ENCODE measurements at places on chromosomes 11 and 22.
A peak's percentile ranks its signal among the peaks of the same experiment; 100 is the strongest.

GRCh38 chr11:92707173-92707619 is 262.3 kb upstream of the MTNR1B start:
- DNase-seq, result no peak

DNA sequence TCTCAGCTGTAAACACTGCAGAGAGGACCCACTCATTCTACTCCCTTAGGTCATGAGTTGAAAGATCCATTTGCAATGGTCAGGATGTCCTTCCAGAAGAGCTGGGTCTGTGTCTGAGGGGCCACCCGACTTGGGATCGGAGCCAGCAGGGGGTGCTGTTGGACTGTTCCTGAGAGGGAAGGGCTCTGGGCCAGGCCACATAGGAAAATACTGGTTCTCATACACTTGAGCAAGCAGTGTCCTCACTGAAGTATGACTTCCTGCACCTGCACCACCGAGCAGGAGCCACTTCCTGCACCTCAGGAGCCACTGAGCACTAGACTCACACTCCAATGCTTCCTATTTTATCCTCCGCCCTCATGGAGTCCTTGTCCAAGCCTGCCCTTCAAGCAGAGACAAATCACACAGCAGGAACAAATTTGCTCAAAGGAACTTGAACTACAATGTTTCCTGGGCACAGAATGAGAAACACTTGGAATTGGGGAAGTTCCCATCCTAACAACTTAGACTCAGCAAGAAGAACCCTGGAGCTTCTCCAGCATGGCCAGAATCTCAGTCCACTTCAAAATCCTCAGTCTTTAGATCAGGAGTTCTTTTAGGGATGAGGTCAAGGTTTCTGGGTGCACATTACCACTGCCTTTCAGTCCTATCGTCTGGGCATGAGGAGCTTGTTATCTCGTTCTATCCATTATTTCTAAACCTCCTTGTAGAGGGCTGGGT is 36.6 kb upstream of the VPREB1 start:
- DNase-seq, result no peak

- DNase-seq, result no peak
Observed at GRCh38 chr11:113475160-113475761, at the start of gene DRD2. Gene DRD2 (minus strand): TSS chr11:113475398. CDS start chr11:113424651, 50,747 bp downstream.

GRCh38 chr11:126891556-126892217 is 108.9 kb downstream of the KIRREL3 start:
- no peak for DNase-seq

DNA sequence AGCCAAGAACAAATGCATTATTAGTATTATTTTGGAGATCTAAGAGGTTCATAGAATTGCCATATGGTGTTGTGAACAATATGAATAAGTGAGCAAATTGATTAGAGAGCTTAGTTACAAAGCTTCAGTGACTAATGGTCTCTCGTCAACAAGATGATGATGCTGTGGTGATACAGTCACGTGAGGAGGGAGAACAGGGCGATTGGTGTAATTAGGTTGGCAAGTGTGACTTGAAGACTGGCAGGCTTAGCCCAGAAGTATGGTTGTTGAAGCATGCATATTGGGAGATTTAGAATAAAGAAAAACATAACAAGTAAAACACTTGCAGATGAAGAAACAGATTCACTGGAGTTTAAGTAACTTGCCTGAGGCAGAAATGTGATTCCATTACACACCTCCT is 100.6 kb upstream of the SORL1-AS1 start:
- no peak for DNase-seq

DNA sequence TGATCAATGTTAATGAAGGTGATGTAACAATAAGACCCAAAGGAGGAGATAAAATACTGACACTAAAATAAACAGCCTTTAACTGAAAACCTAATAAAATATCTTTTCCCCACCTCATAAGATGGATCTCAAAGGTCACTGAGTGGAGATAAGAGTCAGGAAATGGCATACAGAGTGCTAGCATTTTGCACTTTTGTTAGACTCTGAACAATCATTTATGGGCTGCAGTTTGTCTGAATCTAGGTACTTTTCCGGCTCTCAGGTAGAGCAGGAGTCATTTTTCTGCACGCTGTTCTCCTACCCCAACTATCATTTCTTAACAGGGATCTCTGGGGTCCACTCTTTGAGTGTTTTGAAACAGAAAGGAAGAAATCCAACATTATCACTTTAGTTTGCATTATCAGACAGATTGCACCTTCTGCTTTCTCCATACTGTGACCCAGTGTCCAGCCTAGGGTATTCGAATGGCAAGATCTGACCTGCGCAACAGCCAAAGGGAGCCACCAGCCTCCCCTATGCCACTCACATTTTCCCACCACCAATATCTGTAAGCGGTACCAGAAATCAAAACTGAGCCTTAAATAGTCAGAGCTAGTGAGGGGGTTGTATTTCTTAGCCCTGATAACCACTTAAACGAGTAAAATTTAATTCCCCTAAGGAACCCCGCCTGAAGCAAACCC is 863 bp downstream of the SIAE start:
- DNase-seq, result no peak

DNA sequence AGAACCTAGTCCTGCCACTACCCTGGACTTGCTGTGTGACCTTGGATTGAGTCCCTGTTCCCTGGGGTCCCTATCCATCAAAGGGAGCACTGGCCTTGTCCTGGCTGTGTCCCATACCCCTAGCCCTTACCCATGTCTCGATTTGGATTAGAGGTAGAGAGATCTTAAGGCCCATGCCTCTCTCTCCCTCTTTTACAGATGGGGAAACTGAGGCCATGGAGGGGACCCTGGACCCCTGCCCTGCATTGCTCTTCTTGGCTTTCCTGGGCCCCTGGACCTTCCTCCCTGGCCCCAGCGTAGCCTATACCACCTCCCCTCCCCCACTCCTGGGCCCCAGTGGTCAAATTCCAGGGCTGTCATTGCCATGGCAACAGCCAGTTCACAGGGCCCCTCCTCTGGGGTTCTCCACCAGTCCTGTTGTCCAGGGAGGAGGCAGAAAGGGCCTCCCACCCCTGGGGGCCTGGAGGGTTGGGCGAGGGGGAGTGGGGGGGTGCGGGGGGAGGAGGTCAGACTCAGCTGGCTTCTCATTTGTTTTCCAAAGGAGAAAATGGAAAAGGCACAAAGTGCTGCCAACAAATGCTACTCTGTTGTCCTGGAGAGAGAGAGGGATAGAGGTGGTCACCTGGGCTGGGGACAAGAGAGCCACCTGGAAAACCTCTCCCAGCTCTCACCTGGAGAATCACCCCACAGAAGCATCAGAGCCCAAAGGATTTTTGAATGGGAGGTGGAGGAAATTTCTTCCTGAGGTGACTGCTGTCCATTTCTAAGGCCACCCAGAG is 23.3 kb downstream of the ARHGEF17 start:
- DNase-seq, result no peak

GRCh38 chr11:134233729-134234179 is 9.3 kb downstream of the VPS26B start:
- DNase-seq, result no peak

- no peak for DNase-seq
Observed at GRCh38 chr11:778976-779954, 2.0 kb upstream of the GATD1 start.

GRCh38 chr22:38081941-38082828 is 1.8 kb downstream of the SLC16A8 start:
- peak; percentile 90 for DNase-seq

GRCh38 chr11:131916638-131917037 is 546.2 kb downstream of the NTM start:
- no peak for DNase-seq

DNA sequence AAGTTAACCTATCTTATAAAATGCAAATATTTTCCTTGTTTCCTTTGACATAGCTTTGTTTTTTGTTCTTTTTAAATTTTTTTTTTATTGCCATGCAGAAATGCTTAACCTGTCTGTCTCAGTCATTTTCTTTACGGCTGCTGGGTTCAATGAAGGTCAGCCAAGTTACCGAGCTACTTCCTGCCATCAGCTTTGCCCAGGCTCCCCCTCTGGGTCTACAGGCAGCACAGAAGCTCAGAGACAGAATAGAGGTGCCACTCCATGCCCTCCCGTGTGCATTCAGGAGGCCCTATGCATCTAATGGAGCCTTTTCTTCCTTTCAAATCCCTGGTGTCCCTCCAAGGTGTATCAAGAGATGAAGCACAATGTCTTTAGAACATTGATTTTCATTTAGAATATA is 411.0 kb upstream of the NARS2 start:
- no peak for DNase-seq

GRCh38 chr11:3121416-3121815 is 43.7 kb downstream of the OSBPL5 start:
- no peak for DNase-seq

DNA sequence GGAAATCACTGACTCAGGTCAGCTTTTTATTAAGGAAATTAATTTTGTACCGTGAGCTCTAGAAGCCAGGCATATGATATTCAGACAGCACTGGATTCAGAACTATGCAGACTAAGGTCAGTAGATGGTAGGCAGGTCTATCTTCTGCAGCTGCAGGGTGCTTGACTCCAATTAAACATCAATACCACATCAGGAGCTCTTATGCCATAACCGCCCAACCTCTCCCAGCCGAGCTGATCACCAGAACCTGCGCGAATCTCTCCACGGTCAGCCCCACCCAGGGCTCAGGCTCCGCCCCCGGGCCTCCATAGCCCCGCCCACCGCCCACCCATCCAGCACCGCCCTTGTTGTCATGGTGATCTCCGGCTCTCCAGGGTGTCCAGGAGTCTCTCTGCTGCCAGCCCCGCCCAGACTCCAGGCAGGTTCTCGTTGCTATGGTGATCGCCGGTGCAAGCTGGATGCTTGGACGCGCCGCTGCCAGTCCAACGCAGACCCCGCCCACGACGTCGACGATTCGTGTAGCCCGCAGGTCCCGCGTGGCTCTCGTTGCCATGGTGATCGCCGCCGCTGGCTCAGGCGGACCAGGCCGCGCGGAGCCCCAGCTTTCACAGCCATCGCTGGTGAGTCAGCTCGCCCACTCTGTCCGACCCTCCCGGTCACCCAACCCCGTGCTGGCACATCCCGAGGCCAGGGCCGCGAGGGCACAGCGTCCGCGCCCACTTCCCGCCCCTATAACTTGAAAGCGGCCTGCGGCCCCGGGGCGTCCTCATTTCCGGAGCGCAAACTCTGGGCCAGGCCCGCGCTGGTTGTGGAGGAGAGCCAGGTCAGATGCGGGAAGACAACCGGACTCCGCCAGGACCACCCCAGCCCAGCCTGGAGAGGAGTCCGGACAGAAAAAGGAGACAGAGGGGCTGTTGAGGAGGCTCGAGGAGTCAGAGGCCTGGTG is at the start of gene RAB36:
Gene RAB36 (plus strand): TSS at position 546 of the 946 bp plus-strand sequence. CDS start 1,140 bp downstream, outside the sequence.
- DNase-seq, result peak; percentile 99
